ENCODE measurements at places on chromosomes 6 and 20.
A peak's percentile ranks its signal among the peaks of the same experiment; 100 is the strongest.

- no peak for DNase-seq
Measured at GRCh38 chr6:18101873-18102272, 20.6 kb downstream of the NHLRC1 start.

DNA sequence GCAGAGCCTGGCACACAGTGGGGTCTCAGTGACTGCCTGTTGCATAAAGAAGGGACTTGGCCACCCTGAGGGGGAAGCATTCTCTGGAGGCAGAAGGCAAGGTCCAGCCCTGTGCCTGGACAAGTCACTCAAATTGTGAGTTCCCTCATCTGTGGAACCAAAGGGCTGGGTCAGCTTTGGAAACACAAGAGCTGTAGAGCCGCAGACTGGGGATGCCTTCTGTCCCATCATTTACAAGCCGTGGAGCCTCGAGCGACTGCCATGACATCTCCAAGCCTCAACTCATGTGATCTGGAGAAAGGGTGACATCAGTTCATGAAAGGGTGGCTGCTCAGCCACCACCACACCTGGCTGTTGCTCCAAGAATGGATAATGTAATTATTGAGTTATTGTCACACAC, 20.4 kb upstream of the SIRPD start:
- no peak for DNase-seq

- DNase-seq, result no peak
Measured at GRCh38 chr6:18493382-18493891, 106.3 kb downstream of the RNF144B start.

DNA sequence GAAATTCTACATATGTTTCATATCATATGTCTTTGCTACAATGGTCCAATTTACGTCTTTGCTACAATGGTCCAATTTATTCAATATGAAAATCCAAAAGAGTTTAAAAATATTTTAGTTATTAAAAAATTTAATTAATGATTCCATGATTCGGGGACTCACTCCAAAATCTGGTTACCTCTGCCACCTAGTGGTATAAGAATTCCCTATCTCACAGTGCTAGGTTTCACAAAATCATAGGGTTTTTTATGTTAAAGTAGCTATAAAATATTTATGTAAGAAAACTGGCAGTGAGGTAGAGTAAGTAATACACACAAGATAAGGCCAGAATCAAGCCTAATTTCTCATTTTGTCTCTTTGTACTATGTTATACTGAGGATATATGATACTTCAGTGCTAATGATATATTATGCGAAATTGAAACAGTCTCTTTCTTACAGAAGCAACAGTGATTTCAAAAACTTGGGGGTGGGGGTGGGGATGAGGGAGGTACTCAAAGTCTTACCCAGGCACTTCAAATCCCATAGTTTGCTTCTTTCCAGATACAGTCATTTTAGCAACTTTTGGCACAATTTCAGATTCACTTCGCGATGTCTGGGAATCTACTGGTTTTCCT, 52.3 kb downstream of the HBS1L start:
- DNase-seq, result no peak

GRCh38 chr6:50305660-50306059, 255.9 kb upstream of the DEFB112 start:
- DNase-seq, result no peak

GRCh38 chr6:6728169-6728941, 139.8 kb downstream of the LY86 start:
- no peak for DNase-seq

DNA sequence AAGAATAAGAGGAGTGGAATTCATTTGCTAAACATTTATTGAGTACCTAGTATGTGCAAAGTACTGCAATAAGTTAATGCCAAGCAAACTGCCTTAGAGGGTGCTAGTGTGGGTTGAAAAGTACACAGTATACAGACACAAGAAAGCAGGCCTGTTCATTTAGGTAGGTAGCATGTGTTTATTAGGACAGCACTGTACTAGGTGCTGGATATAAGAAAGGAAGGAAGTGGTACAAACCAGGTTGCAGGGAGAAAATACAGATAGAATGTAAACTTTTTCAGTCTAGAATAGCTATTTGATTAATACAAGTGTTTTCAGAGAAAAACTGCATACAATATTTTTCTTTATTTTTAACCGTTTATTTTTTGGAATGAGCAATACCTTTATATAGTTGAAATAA, 68.1 kb downstream of the PHF20 start:
- DNase-seq, result no peak

GRCh38 chr6:20716865-20717264, 182.6 kb downstream of the CDKAL1 start:
- DNase-seq, result no peak

- no peak for DNase-seq
Measured at GRCh38 chr6:7052443-7053011, 55.2 kb upstream of the RREB1 start.

DNA sequence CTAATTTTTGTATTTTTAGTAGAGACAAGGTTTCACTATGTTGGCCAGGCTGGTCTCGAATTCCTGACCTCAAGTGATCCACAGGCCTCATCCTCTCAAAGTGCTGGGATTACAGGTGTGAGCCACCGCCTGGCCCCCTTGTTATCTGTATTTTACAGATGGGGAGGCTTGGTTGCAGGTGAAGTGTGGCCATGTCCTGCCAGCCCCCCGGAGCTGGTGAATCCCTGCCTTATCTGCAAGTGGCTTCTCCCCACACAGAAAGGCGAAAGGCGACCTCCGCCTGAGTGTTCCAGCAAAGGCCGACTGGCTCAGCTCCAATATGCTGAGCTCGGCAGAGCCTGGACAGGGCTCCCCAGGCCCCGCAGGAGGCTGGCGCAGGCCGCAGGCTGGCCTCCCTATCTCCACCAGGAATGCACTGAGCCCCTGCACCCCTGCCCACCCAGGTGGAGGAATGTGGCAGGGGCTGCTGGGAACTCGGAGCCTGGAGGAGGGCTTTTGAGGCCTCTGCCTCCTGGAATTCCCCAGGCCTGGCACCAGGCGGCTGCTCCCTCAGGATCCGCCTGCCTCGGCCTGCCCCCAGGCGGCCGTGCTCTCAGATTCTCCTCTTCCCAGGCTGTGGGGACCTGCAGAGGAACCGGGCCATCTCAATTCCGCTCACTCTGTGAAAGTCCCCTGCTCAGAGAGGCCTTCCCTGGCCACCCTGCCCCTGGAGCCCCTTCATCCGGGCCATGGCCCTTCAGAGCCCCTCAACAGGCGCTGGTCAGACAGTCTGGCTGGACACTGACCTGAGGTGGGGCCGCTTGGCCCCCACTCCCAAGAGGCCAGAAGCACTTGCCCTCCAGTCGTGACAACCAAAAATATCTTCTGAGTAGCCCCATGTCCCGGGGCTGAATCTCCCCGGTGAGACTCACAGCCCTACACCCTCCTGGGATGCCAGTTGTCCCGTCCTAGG, 9.3 kb upstream of the LAMA5 start:
- DNase-seq, result no peak

DNA sequence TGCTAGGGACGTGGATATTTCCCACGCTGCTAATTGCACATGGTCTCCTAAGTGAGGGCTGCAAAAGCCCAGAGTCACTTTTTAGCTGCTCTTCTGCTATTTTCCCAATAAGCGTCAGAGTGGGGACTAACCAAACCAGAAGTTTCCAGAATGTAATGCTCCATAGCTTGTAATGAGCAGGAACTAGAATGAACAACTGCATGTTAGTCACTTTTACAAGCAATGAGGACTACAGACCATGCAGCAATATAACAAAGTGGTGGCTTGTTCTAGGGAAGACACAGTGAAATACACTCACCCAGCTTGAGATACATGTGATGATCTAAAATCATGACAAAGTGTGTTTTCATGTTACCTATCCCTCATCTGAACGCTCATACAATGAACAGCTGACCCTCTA, 314.1 kb upstream of the SGK1 start:
- DNase-seq, result no peak

- DNase-seq, result peak; percentile 73
Measured at GRCh38 chr6:96659084-96659845, 96.3 kb downstream of the FHL5 start.

DNA sequence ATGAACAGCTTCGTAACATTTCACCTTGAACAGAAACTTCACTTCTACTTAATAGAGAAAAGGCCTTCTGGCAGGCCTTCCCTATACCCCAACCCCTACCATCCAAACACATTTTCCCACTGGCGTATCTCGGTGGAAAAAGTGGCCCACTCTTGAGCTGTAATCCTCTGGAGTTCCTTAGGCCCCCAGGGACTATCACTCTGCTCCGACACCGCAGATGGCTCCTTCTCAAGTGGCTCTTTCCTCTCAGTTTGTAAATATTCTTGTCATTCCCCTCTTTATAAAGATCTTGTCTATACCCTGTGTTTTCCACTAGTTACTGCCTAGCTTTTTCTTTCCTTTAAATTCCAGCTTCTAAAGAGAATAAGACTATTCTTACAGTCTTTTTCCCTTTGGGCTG, 108.7 kb downstream of the MYB start:
- peak; percentile 19 for DNase-seq

- no peak for DNase-seq
Measured at GRCh38 chr6:27791182-27791943, 120.8 kb downstream of the OR2B2 start.

Measured in NCI-H187 treated with DMSO at 0.1 percent for 48 hours (cell line).